ENCODE measurements at places on chromosomes 6 and 20.

DNA sequence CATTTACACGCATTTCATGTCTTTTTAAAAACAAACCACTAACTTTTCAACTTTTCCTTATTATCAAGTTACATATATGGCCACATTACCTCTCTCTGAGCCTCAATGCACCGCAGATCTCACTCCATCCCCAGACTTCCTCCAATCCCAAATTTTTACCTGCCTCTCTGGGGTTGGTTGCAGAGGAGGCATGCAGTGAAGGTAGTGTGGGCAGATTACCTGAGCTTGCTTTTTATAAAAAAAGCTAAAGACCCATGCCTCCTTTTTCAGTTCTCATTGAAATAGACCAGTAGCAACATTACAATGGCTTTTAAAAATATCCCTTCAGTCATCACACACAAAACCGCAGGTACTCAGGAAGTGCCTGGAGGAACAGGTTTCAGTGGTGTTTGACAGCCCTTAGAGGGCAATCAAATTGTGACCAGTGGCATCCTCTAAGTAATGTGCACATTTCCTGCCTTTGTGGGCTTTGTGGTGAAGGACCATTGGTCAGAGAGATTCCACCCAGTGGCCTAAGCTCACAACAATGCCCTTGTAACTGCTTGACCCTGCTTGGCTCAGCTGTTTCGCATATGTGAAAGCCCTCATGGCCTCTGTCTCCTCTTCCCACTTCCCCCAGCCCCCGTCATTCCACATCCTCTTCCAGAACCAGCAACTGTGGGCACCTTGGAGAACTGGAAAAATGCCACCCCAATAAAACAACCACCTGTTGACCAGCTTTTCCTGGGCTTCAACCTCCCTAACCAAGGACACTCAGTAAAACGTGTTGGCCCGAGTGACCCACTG is 30.2 kb upstream of the IL17A start:
- peak; percentile 18 for DNase-seq

- DNase-seq, result no peak
Observed at GRCh38 chr20:48944663-48945297, 23.3 kb downstream of the ARFGEF2 start.

DNA sequence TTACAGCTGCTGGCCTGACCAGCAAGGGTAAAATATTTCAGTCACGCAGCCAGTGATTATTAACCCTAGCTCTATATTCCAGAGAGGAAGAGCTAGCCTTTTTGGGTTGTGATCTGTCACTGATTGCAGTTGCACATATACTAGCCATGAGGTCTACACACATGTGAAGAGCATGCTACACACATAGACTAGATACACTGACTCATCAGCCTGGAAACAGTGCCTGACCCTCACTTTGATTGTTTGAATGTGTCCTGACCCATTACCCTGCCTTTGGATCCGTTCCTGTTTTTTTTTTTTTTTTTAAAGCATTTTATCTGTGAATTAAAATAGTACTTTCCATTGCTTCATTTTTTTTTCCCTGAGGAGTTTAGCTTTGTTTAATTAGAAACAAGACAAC is 50.8 kb downstream of the ESR1 start:
- DNase-seq, result no peak

GRCh38 chr20:53608456-53609452 is 15.1 kb upstream of the ZNF217 start:
- peak; percentile 33 for DNase-seq

GRCh38 chr6:39608652-39609345 is 116.4 kb downstream of the KIF6 start:
- no peak for DNase-seq

DNA sequence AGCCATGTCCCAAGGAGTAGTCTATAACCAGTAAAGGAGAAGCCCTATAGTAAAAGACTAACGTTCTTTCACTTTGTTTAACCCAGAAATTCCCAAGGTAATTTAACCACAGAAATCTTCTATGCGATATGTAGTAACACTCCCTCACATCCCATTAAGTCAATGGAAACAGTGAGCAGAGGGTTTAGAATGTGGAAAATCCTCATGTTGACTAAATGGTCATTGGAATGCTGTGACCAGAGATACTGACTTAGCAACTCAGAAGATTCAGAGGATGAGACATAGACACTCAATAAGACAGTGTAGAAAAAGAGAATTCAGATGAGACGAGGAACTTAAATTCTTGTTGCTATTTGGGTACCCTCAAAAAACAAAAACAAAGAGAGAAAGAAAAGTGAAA is 562.2 kb upstream of the NOX3 start:
- peak; percentile 19 for DNase-seq

Measured in astrocyte of the spinal cord (primary cell).